ENCODE measurements at places on chromosomes 1 and 21.

- DNase-seq: no peak
Measured at GRCh38 chr1:1601564-1602303, 1.8 kb upstream of the FNDC10 start.

DNA sequence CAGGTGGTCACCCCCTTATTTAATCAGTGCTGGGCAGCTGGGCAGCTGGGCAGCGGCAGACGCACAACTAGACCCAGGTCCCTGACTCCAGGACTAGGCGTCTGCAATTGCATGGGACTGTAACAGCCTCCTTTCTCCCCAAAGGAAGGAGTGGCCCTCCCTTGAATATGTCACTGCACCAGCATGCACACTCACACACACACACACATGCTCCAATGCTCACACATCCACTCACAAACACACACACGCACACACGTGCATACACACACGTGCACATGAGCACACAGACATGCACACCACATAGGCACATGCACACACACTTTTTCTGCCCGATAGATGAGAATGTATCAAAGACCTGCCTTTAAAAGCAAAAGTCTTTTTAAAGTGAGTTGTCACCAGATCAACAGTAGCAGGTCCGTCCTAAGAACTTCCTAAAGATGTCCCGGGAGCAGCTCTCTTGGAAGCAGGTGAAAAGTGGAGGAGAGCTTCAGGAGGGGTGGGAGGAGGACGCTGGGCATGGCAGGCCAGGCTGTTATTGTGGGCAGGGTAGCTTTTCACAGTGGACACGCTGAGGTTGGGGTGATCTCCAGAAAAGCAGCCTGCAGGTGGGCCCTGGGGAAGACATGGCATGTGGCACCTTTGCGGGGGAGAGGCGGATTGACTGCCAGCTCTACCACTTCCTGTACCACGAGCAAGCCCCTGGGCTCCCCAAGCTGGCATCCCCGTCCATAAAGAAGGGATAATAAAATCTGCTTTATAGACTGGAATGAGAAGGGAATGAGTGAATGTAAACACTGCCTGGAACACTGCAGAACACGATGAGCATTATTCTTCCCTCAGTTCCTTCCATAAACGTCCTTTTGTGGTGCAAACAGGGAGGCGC, 1.7 kb downstream of the PDE9A start:
- no peak for DNase-seq

- DNase-seq: no peak
Measured at GRCh38 chr21:22536509-22536908, 1538.3 kb downstream of the NCAM2 start.

DNA sequence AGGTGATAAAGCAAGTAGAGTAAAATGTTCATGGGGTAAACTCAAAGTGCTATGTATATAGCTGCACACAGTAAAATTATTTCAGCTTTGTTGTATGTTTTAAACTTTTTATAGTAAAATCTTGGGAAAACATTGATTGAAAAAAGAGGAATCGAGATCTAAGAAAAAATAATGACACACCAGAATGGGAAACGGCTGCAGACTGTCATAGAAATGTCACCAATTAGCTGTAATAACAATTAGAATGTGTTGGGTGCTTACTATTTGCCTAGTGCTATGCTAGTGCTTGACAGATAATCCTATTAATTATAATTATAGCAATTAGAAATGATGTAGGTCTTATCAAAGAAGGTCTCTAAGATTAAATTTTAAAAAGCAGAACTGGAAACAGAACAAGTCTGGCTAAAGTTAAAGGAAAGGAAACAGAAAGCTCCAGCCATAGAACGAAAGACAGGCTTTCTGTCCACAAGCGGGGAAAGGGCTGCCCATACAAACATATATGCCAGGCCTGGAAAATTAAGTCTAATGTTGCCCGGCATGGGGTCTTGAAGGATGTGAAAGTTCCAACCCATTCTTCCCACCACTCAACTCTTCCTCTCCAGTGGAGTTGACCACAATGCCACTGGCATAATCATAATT, 5.0 kb downstream of the PCNX2 start:
- DNase-seq: no peak

DNA sequence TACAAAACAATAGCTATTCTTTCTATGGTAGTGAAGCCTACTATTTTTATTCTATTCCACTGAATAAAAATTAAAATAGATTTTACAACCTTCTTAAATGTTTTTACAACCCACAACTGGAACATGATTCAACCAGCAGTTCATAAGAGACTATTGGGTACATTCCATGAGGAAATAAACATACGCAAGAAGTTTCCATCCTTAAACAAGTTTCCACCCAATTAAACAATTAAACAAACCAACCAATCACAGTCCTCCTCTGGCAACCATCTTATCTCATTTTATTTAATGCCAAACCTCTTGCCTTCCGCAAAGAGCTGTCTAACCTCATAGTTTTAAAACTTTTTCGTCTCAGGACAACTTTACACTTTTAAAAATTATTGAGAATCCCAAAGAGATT, 239.0 kb downstream of the RGS7 start:
- DNase-seq: no peak

DNA sequence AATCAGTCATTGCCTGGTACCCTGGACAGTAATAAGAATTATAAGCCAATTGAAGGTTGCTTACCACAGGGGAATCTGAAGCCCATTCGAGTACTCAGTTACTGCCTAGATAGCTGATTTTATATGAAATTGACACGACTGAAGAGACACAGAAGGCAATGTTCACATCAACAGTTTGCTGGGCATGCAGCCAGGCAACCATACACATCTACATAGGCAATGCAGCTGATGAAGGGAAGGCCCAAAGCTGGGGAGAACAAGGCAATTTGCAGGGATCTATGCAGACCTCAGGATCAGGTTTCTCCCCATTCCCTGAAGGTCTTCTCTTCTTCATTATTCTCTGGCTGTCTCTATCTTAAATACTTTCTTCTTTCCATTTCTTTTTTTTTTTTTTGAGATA, 448.7 kb downstream of the PTBP2 start:
- no peak for DNase-seq

GRCh38 chr1:188371295-188371806, 1542.6 kb downstream of the PLA2G4A start:
- DNase-seq: no peak

DNA sequence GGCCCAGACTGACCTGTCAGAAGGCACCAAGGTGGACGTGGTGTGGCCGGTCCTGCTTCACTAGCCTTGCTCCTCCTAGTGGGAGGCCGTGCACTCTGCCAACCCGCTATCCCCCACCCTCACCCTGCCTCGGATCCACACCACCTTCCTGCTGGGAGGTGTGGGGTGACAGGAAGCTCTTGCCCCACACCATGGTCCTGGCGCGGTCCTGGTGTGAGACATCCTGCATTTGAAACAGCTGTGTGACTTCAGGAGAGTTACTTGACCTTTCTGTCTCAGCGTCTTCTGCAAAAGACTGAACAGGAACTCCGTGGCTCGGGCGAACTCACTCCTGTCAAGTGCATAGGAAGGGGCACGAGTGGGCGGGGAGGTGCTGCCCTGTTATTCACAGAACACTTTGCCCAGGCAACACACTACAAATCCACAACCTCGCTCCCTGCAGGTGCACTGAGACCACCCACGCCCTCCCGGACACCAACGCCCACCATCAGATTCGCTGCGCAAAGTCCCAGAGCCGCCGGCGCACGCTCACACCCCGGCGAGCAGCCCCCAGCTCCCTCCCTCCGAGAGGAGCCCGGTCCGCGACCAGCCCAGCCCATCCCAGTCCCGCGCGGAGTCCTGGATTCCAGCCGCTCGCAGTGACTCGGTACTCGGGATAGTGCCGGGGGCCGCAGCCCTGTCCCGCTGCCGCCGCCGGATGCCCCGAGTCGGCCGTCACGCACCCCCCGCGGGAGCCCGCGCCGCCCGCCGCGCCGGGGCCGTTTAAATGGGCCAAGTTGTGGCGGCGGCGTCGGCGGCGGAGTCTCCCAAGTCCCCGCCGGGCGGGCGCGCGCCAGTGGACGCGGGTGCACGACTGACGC, at the start of gene SAMD11:
Gene SAMD11 (plus strand): TSS at position 793 of the 860 bp plus-strand sequence. CDS start 509 bp downstream, outside the sequence.
- DNase-seq: no peak

DNA sequence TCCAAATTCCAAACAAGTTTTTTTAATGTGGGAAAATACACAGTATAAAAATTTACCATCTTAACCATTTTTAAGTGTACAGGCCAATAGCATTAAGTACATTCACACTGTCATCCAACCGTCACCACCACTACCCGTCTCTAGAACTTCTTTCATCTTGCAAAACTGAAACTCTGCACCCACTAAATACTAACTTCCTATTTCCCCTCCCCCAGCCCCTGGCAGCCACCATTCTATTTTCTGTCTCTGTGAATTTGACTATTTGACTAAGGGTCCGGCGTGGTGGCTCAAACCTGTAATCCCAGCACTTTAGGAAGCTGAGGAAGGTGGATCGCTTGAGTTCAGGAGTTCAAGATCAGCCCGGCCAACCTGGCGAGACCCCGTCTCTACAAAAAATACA, 36.1 kb downstream of the CLSTN1 start:
- DNase-seq: no peak

- DNase-seq: no peak
Measured at GRCh38 chr1:54834007-54834541, 33.0 kb upstream of the TTC22 start.

DNA sequence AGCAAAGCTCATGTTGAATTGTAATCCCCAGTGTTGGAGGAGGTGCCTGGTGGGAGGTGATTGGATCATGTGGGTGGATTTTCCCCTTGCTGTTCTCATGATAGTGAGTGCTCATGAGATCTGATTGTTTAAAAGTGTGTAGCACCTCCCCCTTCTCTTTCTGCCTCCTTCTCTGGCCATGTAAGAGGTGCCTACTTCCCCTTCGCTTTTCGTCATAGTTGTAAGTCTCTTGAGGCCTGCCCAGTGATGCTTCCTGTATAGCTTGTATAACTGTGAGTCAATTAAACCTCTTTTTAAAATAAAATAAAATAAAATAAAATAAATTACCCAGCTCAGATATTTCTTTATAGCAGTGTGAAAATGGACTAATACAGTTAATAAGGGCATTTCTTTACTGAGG, 1025.7 kb downstream of the PLA2G4A start:
- DNase-seq: no peak

DNA sequence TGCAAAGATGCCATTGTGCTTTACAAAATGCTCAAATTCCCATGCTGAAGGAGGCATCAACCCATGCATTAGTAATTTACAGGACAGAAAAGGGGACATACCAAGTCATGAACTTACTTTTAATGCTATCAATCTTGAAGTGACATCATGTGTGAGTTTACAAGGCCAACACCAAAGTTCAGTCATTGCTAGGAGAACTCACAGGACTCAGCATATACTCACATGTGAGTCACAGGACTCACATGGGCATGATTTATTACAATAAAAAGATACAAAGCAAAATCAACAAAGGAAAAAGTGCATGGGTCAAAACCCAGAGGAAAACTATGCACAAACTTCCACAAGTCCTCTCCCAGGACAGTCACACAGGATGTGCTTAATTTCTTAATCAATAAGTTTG, 1656.0 kb downstream of the MRPL39 start:
- DNase-seq: no peak

DNA sequence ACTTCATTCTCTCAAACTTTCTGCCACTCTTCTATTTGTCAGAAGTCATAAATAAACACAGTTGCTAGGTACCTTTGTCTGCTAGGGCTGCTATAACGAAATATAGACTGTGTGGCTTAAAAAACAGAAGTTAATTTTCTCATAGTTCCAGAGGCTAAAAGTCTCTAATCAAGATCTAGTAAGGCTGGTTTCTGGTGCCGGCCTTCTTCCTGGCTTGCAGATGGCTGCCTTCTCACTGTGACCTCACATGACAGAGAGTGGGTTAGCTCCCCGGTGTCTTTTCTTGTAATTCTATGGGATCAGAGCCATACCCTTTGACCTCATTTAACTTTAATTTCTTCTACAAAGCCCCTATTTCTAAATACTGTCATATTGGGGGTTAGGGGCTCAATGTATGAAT, 5.9 kb downstream of the PDC start:
- no peak for DNase-seq

- DNase-seq: no peak
Measured at GRCh38 chr1:192984080-192984479, 75.1 kb downstream of the UCHL5 start.

GRCh38 chr1:208256091-208256490, 11.9 kb upstream of the PLXNA2 start:
- no peak for DNase-seq

- no peak for DNase-seq
Measured at GRCh38 chr1:244074559-244075171, 23.6 kb downstream of the ZBTB18 start.

- no peak for DNase-seq
Measured at GRCh38 chr21:26437326-26438009, 135.6 kb downstream of the CYYR1 start.

DNA sequence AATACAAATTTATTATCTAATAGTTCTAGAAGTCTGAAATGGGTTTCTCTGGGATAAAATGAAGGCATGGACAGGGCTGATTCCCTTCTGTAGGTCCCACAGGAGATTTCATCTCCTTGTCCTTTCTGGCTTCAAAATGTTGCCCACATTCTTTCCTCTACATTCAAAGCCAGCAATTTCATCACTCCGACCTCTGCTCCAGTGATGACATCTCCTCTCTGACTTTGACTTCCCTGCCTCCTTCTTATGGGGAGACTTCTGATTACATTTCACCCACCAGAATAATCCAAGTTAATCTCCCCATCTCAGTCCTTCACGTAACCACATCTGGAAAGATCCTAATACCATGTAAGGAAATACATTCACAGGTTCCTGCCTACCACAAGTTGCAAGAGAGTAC, 358.0 kb upstream of the C1orf87 start:
- no peak for DNase-seq

DNA sequence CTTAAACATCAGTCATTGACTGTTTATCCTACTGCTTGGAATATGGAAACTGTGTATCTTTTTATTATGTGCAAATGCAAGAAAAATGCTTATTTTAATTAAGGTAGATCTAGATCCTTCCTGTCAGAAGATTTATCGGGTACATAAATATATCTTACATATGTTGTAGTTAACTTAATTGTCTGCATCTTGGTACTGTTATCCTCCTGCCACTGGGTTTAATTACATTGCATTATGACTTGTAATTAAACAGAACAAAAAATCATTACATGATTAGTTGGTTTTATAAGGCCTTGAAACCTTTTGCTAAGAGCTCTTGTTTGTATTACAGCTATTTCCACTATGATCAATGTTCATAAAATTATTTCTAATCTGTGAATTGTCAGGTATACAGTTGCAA, 211.2 kb downstream of the PTGER3 start:
- no peak for DNase-seq

DNA sequence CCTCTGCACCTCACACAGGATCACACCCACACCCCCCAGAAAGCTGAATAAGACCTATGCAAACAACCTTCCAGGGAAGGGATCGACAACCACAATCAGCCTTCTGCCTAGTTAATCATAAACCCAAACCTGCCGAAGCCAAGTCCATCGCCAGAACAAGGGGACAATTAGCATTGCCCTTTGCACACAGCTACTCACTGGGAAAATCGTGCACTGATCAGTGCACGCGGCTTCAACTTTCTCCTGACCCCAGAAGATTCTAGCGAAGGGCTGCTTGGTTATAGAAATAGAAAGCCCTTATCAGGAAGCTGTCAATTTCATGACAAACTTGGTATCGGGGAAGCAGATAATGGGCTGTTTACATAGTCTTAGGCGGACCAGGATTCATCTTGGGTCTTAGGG, 29.5 kb downstream of the RUNX1 start:
- DNase-seq: no peak

GRCh38 chr1:56797065-56797685, 22.0 kb downstream of the FYB2 start:
- no peak for DNase-seq

All from hematopoietic multipotent progenitor cell treated with erythropoietin and hydrocortisone succinate and interleukin-3 and kit ligand, for 15 days (in vitro differentiated cells).